GM04504 (cell line): ENCODE measurements at places on chromosomes 7 and 10.

GRCh38 chr10:104639590-104640338 is 1.3 kb upstream of the SORCS3 start:
- no peak for DNase-seq

DNA sequence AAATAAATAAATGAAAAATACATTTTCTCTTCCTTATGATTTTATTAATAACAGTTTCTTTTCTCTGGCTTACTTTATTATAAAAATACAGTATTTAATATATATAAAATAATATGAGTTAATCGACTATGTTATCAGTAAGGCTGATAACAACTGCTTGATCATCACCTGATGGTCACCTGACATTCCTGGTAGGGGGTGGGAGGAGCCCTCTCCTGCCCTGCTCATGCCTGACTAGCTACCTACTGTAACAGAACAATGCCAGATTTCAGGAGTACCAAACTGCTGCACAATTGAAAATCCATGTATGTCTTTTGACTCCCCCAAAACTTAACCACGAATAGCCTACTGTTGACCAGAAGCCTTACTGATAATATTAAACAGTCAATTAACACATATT is 1.3 kb upstream of the APBB1IP start:
- no peak for DNase-seq

- peak; percentile 66 for DNase-seq
These were observed 655.1 kb downstream of the INHBA start for GRCh38 chr7:41047789-41048191.

GRCh38 chr7:9889554-9889953 is 1084.1 kb upstream of the PHF14 start:
- DNase-seq: no peak
